ENCODE measurements at places on chromosomes 5 and 9.
A peak's percentile ranks its signal among the peaks of the same experiment; 100 is the strongest.

- DNase-seq = no peak
Measured at GRCh38 chr5:87210743-87211142, 56.9 kb upstream of the RASA1 start.

DNA sequence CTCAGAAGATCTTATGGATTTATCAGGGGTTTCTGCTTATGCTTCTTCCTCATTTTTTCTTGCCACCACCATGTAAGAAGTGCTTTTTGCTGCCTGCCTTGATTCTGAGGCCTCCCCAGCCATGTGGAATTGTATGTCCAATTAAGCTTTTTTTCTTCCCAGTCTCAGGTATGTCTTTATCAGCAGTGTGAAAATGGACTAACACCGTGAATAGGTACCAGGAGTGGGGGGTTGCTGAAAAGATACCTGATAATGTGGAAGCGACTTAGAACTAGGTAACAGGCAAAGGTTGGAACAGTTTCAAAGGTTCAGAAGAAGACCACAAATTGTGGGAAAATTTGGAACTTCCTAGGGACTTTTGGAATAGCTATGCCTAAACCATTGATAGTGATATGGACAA is 1222.5 kb upstream of the NUDT12 start:
- DNase-seq = no peak

DNA sequence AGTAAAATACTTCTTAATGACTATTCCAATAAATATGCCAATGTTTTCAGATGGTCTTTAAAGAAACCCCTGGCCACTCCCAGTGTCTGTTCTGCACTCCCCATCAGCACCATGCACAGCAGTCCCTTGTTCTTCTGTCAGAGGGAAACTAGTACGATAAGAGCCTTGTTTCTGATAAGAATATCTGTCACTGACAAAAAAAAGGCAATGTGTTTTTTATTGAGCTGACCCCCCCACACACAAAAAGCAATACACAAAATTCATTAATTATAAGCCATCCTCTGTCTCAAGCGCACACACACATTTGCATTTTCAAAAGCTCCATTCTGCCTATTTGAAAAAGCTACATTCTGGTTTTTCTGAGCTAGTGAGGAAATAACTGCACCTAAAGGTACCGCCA is 119.1 kb downstream of the ENC1 start:
- no peak for DNase-seq

- no peak for DNase-seq
Measured at GRCh38 chr5:56050551-56051255, 55.9 kb upstream of the IL6ST start.

DNA sequence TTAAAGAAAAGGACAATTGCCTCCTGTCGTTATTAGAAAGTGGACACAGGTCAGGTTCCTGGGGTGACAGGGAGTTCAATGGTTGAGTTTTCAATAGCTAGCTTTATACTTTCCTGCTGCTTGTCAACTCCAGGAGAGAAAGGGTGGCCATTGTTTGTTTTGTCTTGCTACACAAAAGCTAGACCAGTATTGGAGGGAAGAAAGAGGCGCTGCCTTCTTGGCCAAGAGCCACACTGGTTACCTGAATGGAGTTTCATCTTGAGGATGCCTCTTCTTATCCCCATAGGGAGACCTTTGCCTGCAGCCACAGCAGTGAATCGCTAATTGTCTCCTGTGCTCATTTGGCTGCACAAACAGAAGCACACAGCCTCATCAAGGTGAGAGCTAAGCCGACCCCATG is 279.4 kb upstream of the GRIA1 start:
- no peak for DNase-seq

GRCh38 chr5:167658889-167659288 is 632.6 kb upstream of the WWC1 start:
- no peak for DNase-seq

- no peak for DNase-seq
Measured at GRCh38 chr9:116390303-116391228, 237.0 kb downstream of the PAPPA start.

DNA sequence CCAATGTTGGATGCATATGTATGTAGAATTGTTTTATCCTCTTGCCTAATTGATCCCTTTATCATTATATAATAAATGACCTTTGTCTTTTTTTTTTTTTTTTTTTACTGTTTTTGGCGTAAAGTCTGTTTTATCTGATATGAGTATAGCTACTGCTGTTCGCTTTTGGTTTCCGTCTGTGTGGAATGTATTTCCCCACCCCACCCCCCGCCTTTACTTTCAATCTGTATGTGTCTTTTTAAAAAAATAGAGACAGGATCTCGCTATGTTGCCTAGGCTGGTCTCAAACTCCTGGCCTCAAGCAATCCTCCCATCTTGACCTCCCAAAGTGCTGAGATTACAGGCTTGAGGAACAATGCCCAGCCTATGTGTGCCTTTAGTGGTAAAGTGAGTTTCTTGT is 11.3 kb downstream of the AHRR start:
- DNase-seq = no peak

- no peak for DNase-seq
Measured at GRCh38 chr5:149837680-149838269, 106.8 kb downstream of the PDE6A start.

- DNase-seq = no peak
Measured at GRCh38 chr9:130938652-130939404, at the start of gene FIBCD1. Gene FIBCD1 (minus strand): TSS chr9:130939247. CDS start chr9:130938607, 640 bp downstream.

DNA sequence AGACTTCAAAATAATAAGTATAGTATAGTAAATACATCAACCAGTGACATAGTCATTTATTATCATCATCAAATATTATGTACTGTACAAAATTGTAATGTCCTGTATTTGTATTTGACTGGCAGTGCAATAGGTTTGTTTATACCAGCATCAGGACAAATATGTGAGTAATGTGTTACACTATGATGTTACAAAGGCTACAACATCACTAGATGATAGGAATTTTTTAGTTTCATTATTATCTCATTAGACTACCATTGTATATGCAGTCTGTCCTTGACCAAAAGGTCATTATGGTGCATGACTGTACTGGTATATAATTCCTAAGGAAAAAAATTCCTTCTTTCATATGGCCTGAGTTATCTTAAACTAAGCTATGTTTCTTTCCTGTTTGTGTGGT is 63.6 kb upstream of the VCAN start:
- DNase-seq = no peak

DNA sequence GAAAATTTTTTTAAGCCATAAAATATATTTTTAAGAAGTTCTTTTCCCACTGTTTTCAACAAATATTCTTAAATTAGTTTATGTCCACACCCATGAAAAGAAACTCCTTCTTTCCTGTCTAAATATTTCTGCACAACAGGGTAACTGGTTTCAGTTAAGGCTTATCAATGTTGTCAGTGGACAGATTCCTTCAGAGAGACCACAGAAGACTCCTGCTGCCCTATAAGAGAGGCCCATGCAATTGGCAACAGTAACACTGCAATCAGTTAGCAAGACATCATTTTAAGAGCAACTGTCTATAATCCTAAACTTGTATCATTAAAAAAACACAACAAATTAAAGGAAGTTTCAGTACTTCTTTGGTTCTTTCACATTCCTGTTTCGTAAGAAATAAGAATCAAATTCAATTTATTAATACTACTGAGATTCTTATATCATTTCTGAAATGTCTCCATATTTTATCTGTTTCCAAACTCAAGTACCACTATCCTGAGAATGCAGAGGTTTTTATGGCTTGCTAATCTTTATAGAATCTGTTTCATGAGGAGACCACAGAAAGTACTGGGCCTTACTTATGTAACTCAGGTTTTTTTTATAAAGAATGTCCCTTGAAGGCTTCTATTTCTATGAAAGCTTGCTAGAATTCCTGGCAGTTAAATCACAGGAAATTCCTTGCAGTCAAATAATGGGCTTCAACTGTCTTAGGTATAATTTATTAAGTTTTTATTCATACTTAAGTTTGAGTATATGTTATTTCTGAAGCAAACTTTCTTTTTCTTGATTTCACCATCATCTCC is 240.2 kb downstream of the RFX3 start:
- DNase-seq = no peak

DNA sequence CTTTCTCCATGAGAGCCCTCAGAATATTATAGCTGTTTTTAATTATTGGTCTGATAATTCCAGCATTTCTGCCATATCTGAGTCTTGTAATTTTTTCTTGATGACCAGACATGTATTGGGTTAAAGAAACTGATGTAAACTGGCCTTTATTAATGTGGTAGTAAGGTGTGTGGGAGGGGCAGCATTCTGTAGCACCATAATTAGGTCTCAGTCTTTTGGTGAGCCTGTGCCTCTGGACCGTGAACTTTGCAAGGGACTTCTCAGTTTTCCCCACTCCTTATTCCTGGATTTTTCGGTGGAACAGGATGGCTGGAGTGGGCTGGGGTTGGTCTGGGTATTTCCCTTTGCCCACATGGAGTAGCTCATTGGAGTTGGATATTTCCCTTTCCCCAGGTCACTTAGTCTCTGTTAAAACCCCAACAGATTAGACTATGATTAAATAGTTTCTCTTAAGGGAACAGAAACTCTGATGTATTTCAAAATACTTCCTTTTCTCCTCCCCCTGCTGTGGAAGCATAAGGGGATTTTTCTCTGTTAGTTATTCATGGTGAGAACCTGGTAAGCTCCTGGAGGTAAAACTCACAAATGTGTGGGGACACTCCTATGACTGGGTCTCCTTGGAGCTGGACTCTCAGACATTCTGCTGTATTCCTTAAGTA is 52.4 kb downstream of the FSD1L start:
- no peak for DNase-seq

DNA sequence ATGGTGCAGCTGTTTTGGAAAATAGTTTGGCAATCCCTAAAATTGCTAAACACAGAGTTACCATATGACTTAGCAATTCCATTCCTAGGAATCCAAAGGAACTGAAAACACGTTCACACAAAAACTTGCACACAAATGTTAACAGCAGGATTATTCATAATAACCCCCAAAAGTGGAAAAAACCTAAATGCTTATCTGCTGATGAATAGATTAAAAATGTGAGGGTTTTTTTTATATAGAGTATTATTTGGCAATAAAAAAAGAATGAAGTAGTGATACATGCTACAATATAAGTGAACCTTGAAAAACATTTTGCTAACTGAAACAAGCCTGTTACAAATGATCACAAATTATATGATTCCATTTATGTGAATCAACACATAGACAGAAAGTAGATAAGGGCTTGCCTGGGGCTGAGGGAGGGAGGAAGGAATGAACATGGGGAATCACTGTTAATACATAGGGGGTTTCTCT is 45.1 kb upstream of the TRIO start:
- no peak for DNase-seq

DNA sequence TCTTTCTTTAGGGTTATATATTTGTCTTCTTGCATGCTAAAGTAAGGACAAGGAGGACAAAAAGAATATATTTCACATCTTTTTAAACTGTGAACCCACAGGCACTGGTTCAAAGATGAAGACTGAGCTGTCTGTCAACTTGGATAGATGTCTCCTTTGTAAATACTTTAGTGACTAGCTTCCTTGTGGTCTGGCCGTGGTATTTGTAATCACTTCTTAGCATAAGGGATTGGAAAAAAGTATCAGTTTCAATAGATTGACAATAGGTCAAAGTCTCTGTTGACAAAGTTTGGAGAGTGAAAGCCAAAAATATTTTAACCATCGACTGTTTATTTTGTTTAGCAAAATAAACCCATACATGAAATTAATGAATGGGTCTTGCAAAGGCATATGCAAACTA is 91.4 kb downstream of the TMEM167A start:
- DNase-seq = no peak

GRCh38 chr9:70880535-70880934 is 240.9 kb downstream of the TRPM3 start:
- DNase-seq = no peak

DNA sequence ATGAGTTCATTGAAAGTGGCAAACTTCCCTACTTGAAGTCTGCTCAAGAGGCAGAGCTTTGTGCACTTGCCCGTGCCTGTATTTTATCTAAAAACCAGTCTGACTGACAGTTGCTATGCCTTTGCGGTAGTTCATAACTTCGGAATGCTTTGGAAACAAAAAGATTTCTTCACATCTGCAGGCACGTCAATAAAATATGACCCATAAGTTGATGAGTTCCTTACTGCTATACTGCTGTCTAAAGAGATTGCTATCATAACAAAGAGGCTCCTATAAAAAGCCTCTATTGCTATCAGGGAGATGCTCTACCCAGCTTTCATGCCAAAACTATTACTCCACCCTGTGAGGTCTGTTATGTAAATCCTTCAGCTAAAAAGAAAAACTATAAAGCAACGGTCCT is 25.4 kb upstream of the RNF20 start:
- no peak for DNase-seq

DNA sequence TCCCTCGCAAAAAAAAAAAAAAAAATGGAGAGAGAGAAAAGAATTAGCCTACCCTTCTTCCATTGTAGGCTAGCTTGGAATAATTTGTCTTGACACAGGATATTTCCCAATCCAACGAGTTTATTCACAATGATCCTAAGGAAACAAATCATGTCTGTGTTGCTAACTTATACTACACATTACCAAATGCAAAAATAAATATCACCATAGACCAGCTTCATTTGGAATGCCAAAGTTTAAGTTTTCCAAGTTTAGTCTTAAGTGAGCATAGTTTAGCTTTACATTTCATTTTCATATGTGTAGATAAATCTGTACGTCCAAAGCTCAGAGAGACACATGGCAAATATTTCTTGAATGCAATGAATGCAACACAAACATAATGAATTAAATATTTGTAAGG is 1106.2 kb upstream of the DMAC1 start:
- no peak for DNase-seq

DNA sequence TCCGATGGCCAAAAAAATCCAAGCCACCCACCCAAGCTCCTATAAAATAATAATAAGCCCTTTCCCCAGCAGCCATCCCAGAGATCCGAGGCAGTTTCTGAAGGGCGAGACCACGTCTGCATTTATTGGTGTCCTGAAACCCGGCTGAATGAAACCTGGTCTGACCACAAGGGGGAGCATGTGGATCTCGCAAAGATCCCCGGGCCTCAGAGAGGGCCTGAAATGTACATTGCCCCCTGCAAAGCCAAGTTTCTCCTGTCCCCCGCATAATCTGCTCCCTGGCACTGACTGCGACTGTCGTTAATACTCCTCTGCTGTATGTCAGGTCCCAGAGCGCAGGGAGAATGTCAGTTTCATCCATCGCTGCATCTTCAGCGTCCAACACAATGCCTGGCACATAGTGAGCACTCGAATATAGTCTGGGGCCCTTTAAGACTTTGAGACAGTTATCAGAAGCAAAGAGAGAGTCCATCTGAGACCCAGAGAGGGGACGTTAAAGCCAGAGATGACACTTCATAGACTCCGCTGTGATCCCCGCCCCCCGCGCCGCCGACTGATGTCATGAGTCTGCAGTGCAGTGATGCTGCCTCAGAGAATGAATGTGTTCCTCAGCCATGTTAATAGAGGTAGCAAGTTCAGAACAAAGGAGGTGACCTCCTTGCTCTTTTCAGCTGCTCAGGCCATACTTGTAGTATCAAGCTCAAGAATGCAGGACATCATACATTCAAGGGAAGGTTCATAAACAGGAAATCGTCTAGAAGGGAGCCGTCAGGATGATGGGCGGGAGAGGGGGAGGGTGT is 74.5 kb upstream of the BARHL1 start:
- peak; percentile 71 for DNase-seq

DNA sequence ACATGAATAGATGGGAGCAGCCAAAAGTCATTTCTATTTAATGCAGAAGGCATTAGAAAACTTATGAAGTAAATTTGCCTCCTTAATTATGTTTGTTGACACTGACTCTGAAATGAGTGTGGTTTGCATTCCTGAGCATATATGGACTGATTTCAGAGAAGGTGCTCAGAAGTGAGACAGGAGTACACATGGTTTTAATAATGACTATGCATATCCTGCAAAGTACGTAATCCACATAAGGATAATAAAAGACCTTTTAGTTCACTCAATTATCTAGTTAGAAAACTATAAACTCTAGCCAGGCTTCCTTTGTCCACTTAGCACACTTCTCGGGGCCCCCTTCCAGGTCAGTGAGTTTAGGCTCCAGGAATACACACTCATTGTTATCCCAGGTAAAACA is 75.7 kb upstream of the SNX2 start:
- no peak for DNase-seq
